Activated naive CD4-positive, alpha-beta T cell treated with anti-CD3 and anti-CD28 coated beads, Interleukin-2, amount 10 ng/mL, durations not matched to agents 7 days and 5 days (primary cell): ENCODE measurements at places on chromosomes 16 and 17.
A peak's percentile ranks its signal among the peaks of the same experiment; 100 is the strongest.

DNA sequence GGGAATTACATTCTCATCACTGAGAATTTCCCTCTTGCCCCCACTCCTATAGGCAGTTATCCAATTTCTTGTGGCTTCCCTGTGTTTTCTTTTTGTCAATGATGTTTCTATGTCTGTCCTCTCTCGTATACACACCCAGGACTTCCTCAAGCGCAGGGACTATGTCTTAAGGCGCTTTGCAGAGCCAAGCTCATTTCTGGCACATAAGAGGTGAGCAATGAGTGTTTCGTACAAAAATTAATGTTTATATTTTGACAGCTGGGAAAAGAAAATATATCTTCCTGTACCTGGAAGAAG lies 947 bp downstream of the DDX42 start:
- DNase-seq = peak; percentile 31

DNA sequence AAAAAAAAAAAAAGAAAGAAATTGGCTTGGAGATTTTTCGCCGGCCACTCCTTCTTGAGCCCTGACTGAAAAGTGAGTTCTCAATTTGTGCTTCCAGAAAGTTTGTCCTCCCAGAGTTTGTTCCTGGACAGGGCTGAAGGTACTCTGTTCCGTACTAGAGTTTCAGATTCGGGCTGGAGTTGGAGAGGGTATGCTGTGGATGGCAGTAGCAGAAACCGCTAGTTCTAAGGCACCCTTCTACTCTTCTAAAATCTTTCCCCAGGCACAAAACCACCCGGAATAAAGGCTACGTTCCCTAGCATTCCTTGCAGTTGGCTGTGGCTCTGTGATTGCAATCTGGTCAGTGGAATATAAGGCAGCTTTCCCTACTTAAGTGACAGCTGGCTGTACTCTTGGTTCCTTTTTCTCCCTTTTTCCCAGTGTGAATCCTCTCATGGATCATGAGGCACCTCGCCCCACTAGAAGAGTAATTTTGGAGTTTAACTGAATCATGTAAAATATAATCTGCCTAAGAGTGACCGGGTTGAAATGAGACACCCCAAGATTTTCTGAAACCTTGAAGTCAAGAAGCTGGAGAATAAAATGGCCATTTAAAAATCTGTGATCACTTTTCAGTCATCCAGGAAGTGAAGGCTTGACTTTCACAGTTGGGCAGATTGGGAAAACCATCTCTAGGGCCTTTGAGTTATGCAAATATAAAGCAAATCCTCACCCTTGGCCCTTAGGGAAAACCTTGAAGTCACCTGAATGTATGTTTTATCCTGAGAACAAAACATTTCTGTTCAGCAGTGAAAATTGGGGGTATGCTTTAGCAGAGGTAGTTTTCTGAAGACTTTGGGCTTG lies 901 bp upstream of the HEATR6 start:
- no peak for DNase-seq

- DNase-seq = no peak
Measured at GRCh38 chr17:80130992-80131391, 15.9 kb downstream of the EIF4A3 start.

DNA sequence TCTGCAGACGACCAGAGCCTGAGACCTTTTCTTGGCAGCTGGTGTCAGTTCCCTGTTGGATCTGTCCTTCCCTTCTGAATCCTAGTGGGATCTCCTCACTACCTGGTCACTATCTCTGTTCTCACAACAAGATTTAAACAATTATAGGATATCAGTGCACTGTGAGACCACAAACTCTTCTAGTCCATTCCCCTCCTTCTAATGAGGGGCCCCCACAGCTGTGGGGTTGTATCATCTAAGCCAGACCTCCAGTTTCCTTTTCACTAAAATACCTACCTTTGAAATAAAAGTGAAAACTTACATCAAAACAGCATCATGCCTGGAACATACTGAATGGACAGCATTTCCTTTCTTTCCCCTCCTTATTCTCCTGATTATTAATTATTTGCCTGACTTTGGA lies 233.2 kb downstream of the PRKCA start:
- no peak for DNase-seq

GRCh38 chr17:36934692-36935630 lies 2.3 kb upstream of the LHX1 start:
- peak; percentile 26 for DNase-seq

DNA sequence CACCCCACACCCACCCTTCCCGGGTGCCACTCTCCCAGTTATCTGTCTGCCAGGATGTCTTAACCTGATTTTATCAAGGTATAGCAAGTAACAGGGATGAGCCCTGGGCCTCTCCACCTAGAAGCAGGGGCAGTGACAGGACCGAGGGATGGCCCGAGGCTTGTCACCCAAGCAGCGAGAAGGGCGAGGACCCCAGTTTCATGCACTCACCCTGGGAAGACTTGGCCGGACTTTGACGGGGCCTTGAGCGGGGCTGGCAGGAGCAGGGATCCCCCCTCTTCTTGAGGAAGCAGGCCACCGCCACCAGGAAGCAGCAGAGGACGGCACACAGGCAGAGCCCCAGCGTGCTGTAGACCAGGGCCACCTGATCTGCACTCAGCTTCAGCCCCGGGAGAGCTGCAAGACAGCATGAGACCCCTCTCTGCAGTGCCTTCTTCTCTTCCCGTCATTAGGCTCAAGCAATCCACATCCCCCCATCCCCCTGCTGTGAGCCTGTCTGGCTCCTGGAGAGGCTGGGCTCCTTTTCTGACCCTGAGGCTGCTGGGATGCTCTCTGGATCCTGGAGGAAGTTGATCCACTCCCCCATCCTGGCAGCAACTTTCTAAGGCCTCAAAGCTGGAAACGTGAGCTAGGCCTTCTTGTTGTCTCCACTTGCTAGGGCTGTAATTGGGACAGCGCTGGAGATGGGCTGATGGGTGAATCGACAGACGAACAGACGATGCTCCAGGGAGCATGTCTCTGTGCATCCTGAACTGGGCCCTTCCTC lies 31.6 kb downstream of the TNFRSF13B start:
- no peak for DNase-seq

- peak; percentile 76 for DNase-seq
Measured at GRCh38 chr17:68437979-68438822, 19.1 kb downstream of the WIPI1 start.

- no peak for DNase-seq
Measured at GRCh38 chr17:49473900-49474751, 21.0 kb upstream of the NGFR start.

- no peak for DNase-seq
Measured at GRCh38 chr17:13953841-13954240, 115.5 kb upstream of the COX10 start.

DNA sequence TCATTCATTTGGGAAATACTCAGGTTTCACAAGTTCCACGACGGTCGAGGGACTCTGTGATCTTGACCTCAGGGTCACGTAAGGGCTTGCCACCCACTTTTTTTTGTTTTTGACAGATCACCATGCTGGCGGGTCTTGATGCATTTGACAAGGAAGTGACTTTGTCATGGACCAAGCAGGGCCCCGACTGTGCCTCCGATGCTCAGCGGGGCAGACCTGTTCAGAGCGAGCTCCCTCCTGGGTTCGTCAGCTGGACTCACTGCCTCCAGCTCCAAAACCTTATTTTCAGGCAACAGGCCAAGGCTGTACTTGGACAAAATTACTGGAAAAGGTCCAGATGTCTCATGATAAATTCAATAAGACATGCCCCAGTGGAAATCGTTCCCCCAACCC lies 9.0 kb upstream of the CLEC18A start:
- DNase-seq = no peak

GRCh38 chr17:8226536-8227237 lies 16.3 kb upstream of the AURKB start:
- no peak for DNase-seq

GRCh38 chr17:31308372-31309334 lies 5.2 kb downstream of the EVI2B start:
- DNase-seq = no peak

GRCh38 chr17:77364381-77364911 lies 223.7 kb downstream of the SEC14L1 start:
- no peak for DNase-seq

DNA sequence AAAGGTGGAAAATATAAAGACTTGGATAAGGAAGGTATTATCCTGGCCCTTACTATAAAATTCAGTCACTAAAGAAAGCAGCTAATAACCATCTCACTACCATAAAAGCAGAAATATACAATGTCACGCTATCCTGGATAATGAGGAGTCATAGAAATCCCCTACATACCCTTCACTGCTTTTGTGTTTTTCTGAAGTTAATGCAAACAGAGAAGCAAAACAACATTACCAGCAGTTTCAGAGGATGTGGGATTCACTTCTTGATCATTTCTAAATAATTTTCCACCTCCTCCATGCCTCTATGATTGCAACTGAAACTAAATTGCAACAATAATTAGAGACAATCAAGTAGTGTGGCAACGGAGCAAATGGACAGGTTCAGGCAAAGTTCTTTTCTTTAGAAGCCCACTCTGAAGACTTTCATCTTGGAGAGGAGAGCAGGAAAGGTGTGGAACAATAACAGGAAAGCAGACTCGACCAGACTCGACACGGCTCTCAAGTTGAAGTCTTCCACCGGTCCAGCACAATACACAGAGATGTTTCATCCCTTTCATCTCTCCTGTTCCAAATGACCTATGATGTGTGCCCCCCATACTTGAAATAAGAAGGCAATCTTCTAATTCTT lies 10.2 kb downstream of the CYTH1 start:
- DNase-seq = no peak

- no peak for DNase-seq
Measured at GRCh38 chr16:88810166-88810911, 1.4 kb downstream of the APRT start.

GRCh38 chr17:44105483-44105882 lies 18.0 kb downstream of the HDAC5 start:
- no peak for DNase-seq

GRCh38 chr17:50893183-50893993 lies 27.2 kb upstream of the TOB1 start:
- DNase-seq = no peak

GRCh38 chr16:46908540-46909372 lies 24.6 kb downstream of the GPT2 start:
- DNase-seq = peak; percentile 75

GRCh38 chr17:54876656-54877195 lies 23.9 kb upstream of the TOM1L1 start:
- DNase-seq = no peak

DNA sequence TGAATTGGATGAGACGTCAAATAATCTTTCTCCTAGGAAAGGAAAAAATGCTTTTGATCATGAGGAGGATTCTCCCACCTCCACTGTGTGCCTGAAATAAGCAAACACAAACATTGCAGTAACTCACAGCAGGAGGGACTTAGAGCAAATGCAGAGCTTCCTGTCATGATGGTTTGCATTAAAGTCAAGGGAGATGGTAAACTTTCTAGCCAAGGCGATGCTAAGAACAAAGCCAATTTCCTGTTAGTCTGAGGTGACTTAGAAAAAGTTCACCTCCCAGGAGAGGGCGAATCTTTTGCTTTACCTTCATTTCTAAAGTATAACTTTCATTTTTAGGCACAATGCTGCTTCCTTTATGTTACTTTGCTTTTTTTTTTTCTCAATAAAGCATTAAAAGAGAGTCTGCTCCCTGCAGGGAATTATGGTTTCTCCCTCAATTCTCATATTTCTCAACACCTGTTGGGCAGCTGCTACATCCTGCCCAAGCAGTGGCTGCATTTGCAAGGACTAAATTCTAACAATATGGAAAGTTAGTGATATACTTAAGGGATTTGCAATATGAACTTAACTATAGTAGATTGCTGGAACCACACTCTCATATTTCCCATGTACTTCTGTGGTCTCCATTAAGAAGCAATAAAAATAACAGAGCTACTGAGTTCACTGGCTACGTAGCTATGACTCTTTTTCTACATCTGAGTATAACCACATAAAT lies 175.6 kb downstream of the PCTP start:
- DNase-seq = no peak

DNA sequence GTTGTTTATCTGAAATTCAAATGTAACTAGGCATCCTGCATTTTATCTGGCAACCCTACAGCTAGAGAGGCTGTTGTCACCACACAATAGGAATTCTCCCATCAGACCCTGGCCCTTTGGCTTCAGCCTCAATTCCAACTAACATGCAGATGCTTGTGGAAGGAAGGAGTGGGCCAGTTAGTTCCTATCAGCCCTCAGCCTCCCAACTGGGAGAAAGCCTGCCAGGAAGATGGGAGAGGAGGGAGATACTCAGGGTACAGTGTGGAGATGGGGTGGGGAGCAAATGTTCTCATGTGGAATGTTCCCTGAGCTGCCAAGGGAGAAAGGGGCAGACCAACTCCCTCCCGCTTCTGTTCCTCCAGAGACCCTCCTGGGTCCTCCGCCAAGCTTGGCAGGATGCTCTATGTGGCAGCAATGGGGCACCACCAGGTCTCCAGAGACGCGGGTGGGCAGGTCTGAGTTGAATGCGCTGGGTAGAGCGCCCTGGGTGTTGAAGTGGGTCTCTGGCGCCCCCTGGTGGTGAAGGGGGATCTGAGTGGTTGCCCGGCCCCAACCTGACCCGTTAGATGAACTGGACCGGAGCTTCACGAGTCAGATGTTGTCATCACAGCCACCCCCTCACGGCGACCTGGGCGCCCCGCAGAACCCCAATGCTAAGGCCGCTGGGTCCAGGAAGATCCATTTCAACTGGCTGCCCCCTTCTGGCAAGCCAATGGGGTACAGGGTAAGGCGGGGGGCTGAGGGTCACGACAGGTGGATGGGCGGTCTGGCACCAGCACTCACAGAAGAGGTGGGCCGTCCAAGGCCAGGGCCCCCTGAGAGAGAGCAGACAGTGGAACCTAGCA lies 15.2 kb downstream of the GALK1 start:
- DNase-seq = peak; percentile 92

- no peak for DNase-seq
Measured at GRCh38 chr16:521381-522210, 5.9 kb upstream of the CAPN15 start.

GRCh38 chr16:31696968-31697743 lies 169.5 kb downstream of the AHSP start:
- DNase-seq = no peak

DNA sequence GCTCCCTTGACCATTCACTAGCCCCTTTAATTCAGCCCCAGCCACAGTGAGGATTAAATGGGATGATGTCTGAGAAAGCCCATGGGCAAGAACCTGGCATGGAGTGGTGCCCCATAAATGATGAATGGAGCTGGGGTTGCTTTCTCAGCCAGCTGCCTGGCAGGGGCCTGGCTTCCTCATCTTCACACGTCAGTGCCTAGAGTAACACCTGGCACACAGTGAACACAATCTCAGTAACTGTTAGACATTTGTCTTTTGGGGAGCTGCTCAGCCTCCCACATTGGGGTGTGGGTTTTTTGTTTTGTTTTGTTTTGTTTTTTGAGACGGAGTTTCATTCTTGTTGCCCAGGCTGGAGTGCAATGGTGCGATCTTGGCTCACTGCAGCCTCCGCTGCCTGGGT lies 47.5 kb upstream of the MEOX1 start:
- DNase-seq = no peak

GRCh38 chr16:13911871-13912270 lies 8.1 kb upstream of the ERCC4 start:
- no peak for DNase-seq

- DNase-seq = no peak
Measured at GRCh38 chr16:71986131-71986530, 14.1 kb downstream of the PKD1L3 start.
